ENCODE measurements at places on chromosomes 16 and 17.

GRCh38 chr17:77151186-77151585 is 10.4 kb downstream of the SEC14L1 start:
- no peak for DNase-seq

DNA sequence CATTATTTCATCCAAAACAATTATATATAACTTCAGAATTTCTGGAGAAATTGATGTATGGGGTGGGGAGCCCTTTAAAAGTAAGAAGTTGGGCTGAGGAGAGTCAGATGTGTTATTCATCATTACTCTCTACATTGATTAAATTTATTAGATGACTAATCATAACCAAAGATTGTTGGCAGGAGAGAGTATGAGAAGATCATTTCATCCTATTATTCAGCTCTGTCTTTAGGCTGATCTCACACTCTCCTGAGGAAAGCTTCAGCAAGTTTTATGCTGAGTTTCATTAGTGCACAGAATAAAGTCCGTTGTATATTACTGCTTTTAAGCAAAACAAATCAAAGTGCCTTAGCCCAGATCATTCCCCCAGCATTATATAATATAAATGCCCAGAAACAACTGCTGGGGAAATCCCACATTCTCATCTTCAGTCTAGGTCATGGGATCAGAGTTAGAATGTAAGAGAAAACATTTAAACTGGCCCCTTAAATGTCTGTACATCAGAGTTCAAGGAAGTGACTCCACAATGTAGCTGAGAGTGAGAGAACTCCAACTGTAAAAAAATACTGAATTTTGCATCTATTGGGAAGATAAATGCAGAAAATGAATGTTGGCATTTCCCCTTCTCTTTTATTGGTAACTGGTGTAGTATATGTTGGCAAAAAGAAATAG is 130.1 kb upstream of the HLF start:
- no peak for DNase-seq

- no peak for DNase-seq
Observed at GRCh38 chr17:74362069-74362405, 369 bp upstream of the BTBD17 start.

DNA sequence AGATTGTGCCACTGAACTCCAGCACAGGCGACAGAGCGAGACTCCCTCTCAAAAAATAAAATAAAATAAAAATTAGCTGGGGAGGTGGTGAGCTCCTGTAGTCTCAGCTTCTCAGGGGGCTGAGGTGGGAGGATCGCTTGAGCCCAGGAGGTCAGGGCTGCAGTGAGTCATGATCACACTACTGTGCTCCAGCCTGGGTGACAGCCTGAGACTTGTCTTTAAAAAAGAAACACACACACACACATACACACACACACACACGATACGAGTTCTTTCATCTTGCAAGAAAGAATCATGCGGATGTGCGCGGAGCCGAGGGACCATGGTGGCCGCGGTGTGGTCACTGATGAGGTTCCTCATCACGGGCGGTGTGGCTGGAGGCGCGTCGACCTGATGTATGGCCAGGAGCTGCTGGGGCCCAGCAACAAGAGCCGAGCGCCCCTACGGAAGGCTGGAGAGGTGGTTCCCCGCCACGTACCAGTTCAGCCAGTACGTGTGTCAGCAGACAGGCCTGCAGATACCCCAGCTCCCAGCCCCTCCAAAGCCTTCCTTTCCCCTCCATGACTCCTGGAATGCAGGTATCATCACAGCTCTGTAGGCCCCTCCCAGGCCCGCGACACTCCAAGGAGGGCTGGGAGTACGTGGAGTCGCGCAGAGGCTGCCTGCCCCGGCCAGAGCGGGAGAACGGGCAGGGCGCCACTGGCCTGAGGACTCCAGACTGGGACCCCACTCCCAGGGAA is 20.7 kb downstream of the NXN start:
- no peak for DNase-seq

DNA sequence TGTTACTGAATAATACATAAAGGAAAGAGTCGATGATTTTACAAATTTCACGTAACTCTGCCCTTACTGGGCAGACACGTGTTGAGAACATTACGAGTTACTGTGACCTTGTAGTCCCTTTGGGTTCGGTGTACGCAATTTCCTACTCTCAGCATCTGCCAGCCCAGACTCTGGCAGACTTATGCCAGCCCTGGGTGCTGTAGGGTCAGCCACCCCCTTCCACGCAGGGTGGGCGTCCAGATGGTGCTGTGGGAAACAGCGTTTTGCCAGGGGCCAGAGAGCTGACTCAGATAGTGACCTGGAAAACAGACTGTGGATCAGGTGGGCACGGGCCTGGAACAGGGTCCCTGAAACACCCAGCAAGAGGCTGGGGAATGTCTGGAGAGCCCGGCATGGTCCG is 148.9 kb downstream of the RPTOR start:
- no peak for DNase-seq

GRCh38 chr17:31299624-31300023 is 2.6 kb upstream of the OMG start:
- no peak for DNase-seq

GRCh38 chr16:20944861-20945574 is 44.4 kb downstream of the LYRM1 start:
- DNase-seq, result no peak

- DNase-seq, result no peak
Observed at GRCh38 chr16:74078511-74079231, 217.9 kb upstream of the PSMD7 start.

- DNase-seq, result no peak
Observed at GRCh38 chr16:89931964-89932363, 8.8 kb downstream of the TUBB3 start.

- no peak for DNase-seq
Observed at GRCh38 chr17:17032131-17032692, 10.0 kb upstream of the MPRIP start.
